PC-3 (cell line): ENCODE measurements at places on chromosomes 12 and 14.

DNA sequence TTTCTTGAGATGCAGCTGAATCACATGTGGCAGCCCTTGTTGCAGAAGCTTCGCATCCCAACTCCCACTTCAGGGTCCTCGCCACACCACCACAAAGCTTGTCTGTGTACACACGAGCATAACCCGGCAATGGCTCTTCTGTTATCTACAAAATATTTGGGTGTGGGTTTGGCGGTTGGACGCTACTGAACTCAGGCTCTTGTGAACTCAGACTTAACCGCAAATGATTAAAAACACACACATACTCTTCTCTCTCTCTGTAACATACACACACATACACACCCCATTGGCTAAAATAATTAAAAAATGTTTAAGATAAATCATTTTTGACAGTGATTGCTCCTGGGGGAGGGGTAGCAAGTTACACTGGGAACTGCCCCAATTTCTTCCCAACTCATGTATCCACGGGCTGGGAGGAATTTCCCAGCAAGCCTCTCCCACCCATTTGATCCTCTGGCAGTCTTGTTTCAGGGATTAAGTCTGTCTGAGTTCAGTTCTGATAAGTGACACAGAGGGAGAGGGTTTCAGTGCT lies 63.7 kb upstream of the MANSC4 start:
- DNase-seq = no peak
- H3K27me3 ChIP-seq = no peaks in the 10 kb centered on the region
- H3K27ac ChIP-seq = no peak overlapping the region
- peaks cover 17% of the 10 kb centered on the region for H3K4me1 ChIP-seq
- no peaks in the 10 kb centered on the region for H3K36me3 ChIP-seq

DNA sequence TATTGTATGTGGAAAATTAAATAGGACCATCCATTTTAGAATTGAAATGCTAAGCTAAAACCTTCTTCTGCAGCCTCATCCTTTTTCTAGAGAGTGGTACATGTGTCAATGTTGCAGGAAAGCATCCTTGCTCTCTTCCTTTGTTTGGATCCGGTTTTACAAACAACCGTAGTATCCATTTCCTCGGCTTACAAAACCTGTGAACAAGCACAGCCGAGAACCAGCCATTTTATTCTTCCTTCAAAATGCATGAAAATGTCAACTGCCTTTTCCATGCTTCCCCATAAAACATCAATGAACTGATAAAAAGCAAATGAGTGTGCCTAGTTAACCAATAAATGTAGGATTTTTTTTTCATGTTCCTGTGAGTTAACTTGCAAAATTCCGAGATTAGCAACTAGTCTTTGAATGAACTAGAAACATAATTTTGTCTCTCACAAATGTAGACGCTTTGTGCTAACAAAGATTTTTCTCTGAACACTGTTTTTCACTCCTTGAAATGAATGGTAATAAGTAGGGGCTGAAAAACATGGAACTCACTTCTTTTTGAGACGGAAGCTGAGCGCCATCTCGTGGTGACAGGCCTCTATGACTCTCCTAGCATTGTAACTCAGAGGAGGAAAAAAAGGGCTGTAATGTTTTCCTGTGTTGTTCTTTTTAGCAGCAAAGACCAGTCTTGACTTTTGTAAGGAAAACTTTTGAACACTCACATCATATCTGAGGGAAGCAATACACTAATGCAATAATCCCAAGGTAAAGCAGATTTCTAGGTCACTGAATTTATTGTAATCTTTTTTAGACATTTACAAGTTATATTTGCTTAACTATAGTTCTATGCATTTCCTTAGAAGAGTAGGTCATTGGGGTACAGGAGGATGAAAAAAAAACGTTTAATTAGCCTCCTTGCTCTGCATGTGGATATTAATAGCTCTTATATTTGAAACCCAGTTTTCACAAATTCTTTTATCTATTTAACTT lies 157.4 kb upstream of the FOXG1 start:
- peaks cover 5% of the 10 kb centered on the region; the same call in 1 of the 2 replicates for H3K4me1 ChIP-seq
- no peak overlapping the region for H3K27ac ChIP-seq
- no peaks in the 10 kb centered on the region for H3K36me3 ChIP-seq
- H3K4me3 ChIP-seq = no peak overlapping the region

GRCh38 chr14:102341566-102341965 lies 21.1 kb downstream of the CINP start:
- no peak overlapping the region for H3K27ac ChIP-seq
- H3K36me3 ChIP-seq = peaks cover 25% of the 10 kb centered on the region
- no peaks in the 10 kb centered on the region for H3K27me3 ChIP-seq

DNA sequence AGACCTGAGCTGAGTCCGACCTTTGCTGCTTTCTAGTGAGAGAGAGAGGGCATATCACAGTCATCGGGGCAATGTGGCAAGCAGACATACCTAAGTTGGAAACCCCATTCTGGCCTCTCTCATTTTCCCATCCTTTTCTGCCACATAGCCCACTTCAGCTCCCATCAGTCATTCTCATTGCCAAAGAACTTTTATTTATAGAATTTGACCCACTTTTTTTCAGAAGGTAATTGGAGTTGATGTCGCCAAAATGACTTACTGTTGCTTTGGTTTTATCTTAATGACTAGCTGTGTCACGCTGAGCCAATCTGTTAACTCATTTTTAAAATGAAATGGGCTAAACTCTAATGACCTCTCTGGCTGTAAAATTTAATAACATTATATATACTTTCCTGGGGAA lies 63.9 kb upstream of the RMST start:
- no peak overlapping the region for H3K4me3 ChIP-seq
- no peak overlapping the region for H3K27ac ChIP-seq
- peaks cover 8% of the 10 kb centered on the region for H3K27me3 ChIP-seq
- H3K4me1 ChIP-seq = no peaks in the 10 kb centered on the region
- H3K36me3 ChIP-seq = no peaks in the 10 kb centered on the region
- DNase-seq = no peak
